ENCODE measurements at places on chromosomes 7 and 10.

- no peak for DNase-seq
These were observed 65.0 kb upstream of the TES start for GRCh38 chr7:116145245-116145852.

DNA sequence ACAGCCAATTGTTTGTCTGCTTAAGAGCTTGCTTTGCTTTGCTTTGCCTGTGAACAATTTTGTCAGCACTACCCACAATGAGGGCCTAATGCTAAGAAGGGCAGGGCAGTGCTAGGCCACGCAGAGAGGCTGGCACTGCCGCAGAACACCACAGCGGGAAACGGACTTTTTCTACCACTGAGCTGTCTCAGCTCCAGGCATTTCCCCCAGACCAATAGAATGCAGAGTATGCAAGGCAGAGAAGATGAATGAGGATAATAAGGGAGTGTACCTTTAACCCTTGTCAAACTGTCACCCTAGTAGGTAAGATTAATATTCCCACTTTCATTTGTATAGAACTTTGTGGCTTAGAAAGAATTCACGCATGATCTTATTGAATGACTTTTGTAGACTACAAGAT lies 104.5 kb downstream of the SH3PXD2A start:
- DNase-seq, result no peak

DNA sequence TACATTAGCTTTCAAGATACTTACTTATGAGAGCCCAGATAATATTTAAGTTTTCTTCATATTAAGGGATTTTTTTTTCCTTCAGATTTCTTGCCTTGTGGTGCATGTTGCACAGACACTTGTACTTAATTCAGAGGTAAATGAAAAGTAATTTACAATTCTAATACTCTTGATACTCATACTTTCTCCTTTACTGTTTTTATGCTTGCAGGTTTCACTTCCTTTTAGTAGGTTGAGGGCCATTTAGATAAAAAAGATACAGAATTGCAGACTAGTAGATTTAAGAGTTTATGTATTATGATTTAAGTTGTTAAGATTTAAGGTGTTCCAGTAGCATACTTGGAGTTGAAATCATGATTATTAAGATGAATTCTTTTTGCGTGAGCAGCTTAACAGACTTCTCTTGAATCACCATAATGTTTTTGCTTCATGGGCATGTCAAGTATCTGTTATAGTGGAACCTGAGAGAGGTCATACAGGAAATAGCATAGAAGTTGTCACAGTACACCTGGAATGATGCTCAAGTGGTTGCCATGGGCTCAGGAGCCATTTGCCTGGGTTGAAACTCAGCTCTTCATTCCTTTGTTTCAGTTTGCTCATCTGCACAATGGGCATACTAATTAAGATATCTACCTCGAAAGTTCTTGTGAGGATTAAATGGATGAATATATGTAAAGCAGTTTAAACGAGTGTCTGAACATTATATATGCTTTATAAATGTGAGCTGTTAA lies 174.8 kb upstream of the PRPS1L1 start:
- no peak for DNase-seq

DNA sequence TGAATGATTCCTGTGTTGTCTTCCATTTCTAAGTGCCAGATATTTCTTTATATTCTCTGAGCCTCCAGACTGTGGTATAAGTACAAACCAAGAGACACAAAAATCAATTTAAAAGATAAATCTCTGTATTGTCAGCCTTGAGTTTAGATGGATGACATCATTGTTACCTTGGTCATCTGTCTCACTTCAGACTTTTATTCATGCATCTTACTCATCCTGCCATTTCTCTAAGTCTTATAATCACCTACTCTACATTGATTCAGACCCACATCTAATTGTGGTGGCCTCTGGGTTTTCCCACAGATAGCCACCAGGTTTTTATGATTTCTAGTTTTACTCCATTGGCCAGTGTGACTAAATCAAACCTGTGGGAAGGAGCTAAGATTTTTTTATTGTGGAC lies 26.8 kb upstream of the HDAC9 start:
- no peak for DNase-seq

- DNase-seq, result no peak
These were observed 928 bp downstream of the COMTD1 start for GRCh38 chr10:75234683-75235374.

DNA sequence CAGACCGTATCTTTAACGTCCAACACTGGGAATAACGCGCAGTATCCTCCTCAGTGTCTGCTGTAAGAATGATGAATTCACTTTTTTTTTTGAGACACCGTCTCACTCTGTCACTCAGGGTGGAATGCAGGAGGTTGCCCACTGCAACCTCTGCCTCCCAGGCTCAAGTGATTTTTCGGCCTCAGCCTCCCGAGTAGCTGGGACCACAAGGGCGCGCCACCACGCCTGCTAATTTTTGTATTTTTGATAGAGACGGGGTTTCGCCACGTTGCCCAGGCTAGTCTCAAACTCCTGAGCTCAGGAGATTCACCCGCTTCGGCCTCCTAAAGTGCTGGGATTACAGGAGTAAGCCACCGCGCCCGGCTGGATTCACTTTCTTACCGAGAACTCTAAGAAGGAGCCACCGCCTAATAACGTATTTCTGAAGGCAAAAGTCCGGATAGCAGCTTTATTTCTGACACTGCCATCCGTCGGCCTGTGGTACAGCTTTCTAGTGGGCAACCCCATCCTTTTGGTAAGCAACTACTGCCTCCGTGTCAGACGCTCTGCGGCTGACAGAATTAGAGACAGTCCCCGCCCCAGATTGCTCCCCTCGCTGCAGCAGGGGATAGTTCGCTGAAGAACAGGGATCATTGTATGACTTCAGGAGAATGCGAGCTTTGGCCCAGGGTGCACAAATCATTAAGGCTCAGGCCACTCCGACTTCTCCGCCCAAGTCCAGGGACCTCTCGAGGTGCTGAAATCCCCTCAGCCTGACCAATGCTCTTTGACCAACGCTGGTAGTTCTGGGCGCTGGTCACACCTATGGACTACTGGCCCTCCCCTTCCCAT lies 662 bp downstream of the POLR3A start:
- DNase-seq, result peak; percentile 44

- DNase-seq, result no peak
These were observed 13.9 kb downstream of the DENND11 start for GRCh38 chr7:141688043-141688442.

GRCh38 chr7:141268614-141269013 lies 194.8 kb downstream of the TMEM178B start:
- no peak for DNase-seq

- DNase-seq, result no peak
These were observed 145.6 kb downstream of the GLCCI1 start for GRCh38 chr7:8114175-8114574.

DNA sequence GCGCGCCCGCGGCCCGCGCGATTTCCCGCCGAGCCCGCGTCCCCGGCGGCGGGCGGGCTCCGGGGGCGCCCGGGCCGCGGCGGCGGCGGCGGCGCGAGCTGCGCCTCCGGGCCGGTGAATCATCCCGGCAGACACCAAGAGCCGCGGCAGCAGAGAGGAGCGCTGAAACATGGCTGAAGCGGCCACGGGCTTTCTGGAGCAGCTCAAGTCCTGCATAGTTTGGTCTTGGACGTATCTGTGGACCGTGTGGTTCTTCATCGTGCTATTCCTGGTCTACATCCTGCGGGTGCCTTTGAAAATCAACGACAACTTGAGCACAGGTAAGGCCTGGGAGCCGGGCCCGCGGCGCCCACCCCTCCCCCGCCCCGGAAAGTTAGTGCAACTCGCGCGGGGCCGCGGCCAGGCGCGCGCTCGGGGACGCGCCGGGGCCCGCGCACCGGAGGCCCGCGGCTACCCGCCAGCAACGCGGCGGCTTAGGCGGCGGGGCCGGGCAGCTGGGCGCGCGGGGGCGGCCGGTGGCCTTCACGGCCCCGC lies at the start of gene ST7:
TSS of gene ST7 (plus strand) at position 130 of the 534 bp plus-strand sequence. CDS start at position 170, 40 bp downstream.
- DNase-seq, result peak; percentile 63

DNA sequence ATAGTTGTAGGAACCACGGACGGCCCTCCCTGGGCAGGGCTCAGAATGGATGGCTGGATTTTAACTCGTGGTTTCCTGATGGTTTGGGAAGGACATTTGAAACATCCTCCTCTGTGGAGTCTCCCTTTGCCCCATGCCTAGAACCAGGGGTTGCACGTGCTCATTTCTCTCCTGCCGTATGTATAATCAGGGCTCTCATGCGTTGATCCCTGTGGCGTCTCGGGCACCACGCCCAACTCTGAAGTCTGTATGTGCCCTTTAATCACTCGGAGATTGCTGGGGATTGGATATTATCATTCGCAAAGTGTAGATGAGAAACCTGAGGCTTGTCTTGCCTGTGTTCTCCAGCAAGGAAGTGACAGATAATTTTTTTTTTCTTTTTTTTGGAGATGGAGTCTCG lies 257.1 kb downstream of the CAMK1D start:
- no peak for DNase-seq

GRCh38 chr7:50156163-50156562 lies 63.1 kb upstream of the ZPBP start:
- DNase-seq, result no peak

- DNase-seq, result no peak
These were observed 41.4 kb upstream of the SMARCD3 start for GRCh38 chr7:151289891-151290290.

- peak; percentile 58 for DNase-seq
These were observed 792.0 kb downstream of the TYW1 start for GRCh38 chr7:67788669-67789068.

GRCh38 chr7:45984386-45985295 lies 63.6 kb upstream of the IGFBP3 start:
- DNase-seq, result no peak

DNA sequence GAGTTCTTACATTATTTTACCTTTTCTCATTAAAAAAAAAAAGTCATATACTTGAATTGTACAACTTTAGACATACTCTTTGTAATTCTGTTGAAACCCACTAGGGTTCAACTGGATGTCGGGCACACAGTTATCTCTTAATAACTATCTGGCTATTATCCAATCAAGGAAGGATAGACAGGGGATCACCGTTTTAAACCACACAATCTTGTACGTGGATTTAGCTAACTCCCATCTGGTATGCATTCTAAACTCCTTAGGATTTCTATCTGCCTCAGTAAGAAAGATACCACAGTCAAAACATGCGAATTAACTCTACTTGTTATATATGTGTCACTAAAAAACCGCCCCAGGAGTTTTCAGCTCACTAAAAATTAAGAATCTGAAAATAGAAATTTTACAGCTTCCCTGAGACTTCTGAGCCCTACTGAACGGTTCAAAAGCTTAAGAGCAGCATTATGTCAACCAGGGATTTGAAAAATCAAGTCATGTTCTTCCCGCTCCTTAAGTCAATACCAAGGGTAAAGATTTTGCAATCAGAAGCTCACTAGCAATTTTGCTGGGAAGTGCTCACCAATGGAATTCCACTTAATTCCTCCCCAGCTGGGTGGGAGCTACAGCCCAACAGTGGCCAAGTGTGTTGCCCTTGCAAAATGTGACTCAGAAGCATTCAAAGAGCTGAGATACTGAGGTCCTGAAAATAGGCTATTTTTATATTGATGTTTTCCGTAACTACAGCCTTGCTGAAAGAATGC lies 267.0 kb downstream of the FRMD4A start:
- DNase-seq, result peak; percentile 98

- peak; percentile 19 for DNase-seq
These were observed 4.9 kb upstream of the CLDN3 start for GRCh38 chr7:73774923-73775322.

DNA sequence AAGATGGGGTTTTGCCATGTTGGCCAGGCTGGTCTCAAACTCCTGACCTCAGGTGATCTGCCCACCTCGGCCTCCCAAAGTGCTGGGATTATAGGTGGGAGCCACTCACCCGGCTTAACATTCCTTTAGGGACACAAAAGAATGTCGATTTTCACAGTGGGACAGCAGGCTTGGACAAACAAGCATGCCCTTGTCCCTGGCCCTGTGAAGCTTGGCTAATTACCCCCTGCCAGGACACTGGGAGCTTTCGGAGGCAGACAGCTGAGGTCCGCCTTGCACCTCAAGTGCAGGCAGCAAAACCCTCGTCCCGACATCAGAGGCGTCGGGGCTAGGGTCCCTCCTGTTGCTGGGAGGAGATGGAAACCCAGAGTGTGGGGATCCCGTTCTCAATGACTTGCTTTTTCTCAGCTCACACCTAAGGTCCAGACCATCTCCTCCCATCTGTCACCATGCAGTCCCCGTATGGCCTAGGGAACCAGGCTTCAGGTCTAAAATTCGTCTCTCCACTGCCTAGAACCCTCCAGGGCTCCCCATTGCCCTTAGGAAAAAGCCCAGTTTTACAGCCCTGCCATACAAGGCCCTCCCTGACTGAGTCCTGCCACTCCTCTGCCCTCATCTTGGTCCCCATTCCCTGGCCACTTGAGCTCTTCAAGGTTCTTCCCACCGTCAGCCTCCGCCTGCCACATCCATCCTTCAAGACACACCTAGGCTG lies 6.3 kb upstream of the CLIP2 start:
- no peak for DNase-seq

GRCh38 chr7:81594767-81595166 lies 175.1 kb downstream of the HGF start:
- peak; percentile 64 for DNase-seq

DNA sequence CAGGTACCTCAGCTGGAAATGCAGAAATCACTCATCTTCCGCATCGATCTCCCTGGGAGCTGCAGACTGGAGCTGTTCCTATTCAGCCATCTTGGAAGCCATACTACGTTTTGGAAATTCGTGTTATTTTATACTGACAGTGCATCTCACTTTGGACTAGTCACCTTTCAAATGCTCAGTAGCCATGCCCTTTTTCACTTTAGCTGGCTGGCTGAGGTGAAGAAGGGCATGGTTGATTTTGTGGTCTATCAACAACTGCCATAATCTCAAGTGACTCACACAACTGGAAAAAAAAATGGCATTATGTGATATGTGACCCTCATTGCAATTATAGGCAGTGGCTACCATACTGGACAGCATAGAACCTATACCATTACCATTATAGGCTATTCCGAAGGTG lies 100.5 kb downstream of the CCDC71L start:
- no peak for DNase-seq

GRCh38 chr7:139898483-139898882 lies 69.4 kb downstream of the TBXAS1 start:
- no peak for DNase-seq

DNA sequence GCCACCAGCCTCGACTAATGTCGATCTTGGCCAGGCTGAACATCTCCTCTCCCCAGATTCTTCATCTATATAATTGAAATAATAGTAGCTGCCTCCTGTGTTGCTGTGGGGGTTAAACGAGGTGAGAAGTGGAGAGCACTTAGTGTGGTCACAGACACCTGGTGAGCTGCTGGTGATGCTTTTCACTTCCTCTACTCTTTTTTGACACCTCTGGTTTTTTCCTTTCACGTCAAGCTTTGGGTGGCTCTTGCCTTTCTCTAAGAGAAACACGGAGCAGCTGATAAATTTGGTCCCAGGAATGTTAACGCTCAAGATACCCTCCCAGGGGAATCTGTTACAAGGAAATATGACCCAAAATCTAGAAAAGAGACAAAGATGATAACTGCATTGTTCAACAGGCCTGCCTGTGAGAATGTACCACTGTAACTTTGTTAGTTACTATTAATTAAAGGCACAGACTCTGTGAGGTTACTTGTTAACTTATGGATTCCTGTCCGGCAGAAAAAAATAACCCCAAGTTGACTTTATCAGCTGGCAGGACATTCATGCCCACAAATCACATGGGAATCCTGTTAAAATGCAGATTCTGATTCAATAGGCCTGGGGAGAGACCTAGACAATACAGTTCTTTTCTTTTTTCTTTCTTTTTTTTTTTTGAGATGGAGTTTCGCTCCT lies 9.5 kb upstream of the NPFFR1 start:
- no peak for DNase-seq

- no peak for DNase-seq
These were observed 108.0 kb upstream of the HGF start for GRCh38 chr7:81877890-81878289.
